ENCODE measurements at places on chromosomes 1 and 21.

DNA sequence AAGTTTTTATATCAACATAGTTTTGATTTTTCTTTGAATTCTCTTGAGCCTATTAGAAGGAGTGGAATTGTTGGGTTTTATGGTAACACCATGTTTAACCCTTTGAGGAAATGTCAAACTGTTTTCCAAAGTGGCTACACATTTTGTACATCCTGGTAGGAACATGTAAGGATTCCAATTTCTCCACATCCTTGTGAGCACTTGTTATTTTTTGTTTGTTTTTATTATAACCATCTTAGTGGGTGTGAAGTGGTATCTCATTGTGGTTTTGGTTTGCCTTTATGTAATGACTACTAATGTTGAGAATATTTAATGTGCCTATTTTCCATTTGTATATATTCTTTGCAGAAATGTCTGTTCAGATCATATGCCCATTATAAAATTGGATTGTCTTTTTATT is 120.5 kb downstream of the FGGY start:
- DNase-seq, result no peak

GRCh38 chr1:234125283-234125682 is 220.8 kb downstream of the SLC35F3 start:
- DNase-seq, result no peak

GRCh38 chr1:6811583-6811982 is 26.3 kb downstream of the CAMTA1 start:
- no peak for DNase-seq

DNA sequence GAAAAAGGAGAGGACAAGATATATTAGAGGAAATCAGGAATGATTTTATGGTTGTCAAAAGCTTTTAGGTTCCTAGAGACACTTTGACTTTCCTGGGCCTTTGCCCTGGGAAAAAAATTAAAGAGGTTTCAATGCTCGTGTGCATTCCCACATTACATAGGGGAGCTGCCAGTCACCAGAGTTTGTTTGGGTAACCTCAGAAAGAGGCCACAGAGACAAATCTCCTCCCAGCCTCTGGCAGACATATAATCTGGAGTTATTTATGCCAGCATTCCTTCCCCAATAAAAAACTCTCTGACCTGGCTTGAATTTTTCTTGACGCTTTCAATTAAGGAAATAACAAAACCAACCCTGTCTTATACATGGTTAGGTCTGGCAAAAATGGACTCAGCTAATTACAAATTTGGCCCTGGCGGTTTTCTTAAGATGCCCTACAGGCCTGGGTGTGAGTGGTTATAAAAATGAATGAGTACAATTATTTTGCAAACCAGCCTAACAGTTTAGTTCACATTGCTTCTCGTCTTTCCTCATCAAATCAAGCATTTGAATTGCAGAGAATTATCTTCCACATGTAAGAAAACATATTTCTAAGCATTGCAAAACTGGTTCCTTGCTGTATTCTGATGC is 63.7 kb downstream of the WLS start:
- DNase-seq, result no peak

DNA sequence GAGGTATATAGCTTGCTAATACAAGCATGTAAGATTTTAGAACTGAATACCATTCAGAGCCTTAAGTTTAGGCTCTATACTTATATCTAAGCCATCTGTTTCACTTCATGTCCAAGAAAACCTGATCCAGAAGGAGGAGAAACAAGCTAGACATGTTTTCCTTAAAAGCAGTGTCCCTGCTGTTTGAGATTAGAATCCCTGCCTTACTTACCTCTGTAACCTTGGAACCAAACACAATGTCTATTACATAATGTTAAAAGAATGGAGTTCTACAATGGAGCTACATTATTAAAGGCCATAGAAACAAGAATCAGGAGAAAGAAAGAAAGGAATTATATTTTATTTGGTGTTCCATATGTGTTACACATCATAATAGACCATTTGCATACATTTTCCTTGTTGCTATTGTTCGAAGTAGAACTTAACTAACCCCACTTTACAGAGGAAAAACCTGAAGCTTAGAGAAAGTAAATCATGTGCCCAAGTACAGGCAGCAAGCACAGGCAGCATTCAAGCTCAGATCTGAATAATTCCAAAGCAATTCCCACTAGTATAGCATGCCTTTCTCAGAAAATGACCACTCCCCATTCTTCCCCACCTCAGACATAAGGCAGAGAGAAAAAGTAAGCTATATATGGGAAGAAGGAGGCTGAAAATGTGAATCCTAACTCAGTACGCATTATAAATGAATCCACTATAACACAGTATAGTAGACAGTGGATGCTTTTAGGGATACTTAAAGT is 380.1 kb upstream of the SPAG17 start:
- no peak for DNase-seq

DNA sequence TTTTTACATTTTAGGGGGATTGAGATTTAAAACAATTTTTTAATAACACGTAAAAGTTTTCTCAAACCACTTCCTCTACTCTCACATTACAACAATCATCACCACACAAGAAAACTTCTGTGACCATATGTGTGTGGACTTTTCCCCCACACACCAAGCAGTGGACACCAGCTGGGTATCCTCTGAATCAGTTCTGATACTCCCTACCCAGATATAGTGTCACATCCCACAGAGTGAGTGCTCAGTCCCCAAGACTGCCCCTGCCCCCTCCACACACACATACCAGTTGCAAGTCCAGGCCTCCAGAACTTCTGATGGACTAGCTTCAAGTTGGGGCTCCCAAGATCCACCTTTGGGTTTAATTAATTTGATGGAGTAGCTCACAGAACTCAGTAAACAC is 53.3 kb upstream of the QSOX1 start:
- DNase-seq, result no peak

Measured in stimulated activated CD4-positive, alpha-beta T cell treated with anti-CD3 and anti-CD28 coated beads, TNF-alpha, amount 100 ng/mL, for 1 hour (primary cell).